ENCODE measurements at places on chromosomes 16 and 17. TPM values are rescaled to one million over a fixed set of nuclear protein-coding genes. Genes with fewer than 3 reads are reported as not detected.

WDR81 gene
- total RNA-seq = 30.8 TPM

TBC1D26 gene
- total RNA-seq = not detected

HSF4 gene
- total RNA-seq = 25.8 TPM

SMARCD2 gene
- 45.6 TPM for total RNA-seq

HEATR9 gene
- total RNA-seq = not detected

MYOCD gene
- 91.8 TPM for total RNA-seq

PLEKHH3 gene
- total RNA-seq = 22.2 TPM

DNAAF8 gene
- 0.43 TPM for total RNA-seq

NCBP3 gene
- total RNA-seq = 22.8 TPM
